ENCODE measurements at places on chromosomes 16 and 17.

GRCh38 chr17:56675876-56676660, 82.6 kb downstream of the NOG start:
- no peak for DNase-seq

DNA sequence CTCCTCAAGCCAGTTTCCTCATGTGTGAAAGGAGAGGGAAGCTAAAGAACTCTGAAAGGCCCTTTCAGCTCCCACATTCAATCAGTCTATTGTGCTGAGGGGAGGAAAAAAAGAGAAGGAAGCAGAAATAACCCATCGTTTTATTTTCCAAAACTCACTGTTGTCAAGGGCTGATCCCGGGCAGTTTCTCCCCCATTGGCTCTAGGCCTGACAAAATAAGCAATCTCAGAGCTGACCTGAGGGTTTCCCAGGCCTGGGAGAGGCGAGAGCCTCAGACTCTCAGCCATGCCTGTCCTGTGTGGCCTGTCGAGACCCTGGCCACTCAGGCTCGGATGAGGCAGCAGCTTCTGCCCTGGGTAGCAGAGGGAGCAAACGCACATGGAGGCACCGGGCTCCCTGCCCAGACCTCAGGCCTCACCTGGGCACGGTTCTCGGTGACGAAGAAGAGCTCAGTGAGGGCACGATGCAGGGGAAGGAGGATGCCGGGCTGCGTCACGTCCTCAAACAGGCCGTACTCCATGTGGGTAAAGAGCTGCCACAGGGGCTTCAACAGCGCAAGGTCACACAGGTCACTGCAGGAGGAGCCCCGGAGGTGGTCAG, 45.0 kb upstream of the ATP2A3 start:
- DNase-seq: no peak

DNA sequence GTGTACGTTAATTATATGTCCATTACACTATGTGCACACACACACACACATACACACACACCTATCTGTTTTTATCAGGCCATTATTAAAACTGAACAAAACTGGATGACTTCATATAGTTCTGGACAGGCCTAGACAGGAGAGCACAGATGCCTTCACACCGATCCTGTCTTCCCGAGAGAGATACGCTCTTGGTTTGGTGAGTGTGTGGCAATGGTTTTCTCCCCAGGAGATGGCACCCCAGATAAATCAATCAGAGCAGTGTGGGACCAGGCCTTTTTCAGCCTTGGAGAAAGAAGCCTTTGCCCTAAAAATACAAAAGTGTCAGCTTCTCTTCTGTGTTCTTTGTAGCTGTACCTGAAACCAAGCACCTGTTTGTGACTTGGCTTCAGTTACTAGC, 83.7 kb downstream of the CPPED1 start:
- DNase-seq: no peak

GRCh38 chr16:81873206-81873605, 94.1 kb downstream of the PLCG2 start:
- no peak for DNase-seq

Data from CD4-positive, alpha-beta T cell treated with Interleukin-6 at 100 ng/mL for 8 hours (primary cell).